NCI-H1417 treated with DMSO at 0.1 percent for 48 hours (cell line): ENCODE measurements at places on chromosomes 6 and 20.

- DNase-seq, result no peak
Measured at GRCh38 chr6:168985705-168986104, 267.9 kb downstream of the THBS2 start.

DNA sequence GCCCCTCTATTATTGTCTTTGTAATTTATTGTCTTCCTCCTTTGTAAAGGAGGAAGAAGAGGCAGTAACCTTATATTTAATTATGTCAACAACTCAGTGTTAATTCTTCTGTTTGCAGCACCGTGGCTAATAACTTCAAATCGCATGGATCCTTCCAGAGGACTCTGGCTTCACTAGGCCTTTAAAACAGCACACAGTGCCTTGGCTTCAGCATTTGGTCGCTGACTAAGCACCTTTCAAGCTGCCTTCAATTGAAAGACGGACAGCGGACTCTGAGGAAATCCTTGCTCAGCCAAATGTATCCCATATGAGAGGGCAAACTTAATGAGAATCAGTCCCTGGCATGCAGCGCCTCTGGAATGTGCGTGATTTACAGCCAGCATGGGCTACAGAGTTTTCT, 64.2 kb downstream of the SGK1 start:
- no peak for DNase-seq

- DNase-seq, result no peak
Measured at GRCh38 chr6:21504790-21505189, 88.8 kb upstream of the SOX4 start.

DNA sequence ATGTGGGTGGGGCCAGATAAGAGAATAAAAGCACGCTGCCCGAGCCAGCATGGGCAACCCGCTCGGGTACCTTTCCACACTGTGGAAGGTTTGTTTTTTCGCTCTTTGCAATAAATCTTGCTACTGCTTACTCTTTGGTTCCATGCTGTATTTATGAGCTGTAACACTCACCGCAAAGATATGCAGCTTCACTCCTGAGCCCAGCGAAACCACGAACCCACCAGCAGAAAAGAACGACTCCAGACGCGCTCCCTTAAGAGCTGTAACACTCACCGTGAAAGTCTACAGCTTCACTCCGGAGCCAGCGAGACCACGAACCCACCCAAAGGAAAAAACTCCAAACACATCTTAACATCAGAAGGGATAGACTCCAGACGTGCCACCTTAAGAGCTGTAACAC, 76.7 kb downstream of the TFAP2A start:
- no peak for DNase-seq

DNA sequence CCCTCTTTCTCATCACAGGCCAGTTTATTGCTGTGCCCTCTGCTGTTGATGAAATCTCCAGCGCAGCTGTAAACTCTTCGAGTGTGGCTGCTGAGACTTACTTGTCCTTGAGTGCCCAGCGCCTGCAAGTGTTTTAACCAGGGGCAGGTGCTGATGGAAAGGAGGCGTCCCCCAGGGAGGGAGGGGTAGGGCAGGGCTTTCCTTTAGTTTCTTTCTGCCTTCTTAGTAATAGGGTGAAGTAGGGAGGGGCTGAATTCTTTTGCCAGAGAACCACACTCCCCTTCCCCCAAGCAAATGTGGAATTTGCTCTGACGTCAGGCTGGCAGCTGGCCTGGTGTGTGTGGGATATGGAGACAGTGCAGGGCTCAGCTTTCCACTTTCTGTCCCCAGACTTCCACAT, 61.2 kb downstream of the IGF2R start:
- DNase-seq, result no peak

- DNase-seq, result no peak
Measured at GRCh38 chr6:27650620-27651370, 177.9 kb upstream of the ZNF184 start.

- peak; percentile 23 for DNase-seq
Measured at GRCh38 chr6:157034436-157035230, 257.5 kb downstream of the ARID1B start.
